Transverse colon (tissue), 4 donors: ENCODE measurements at places on chromosomes 4 and X. TPM values are rescaled to one million over a fixed set of nuclear protein-coding genes. Genes with fewer than 3 reads are reported as not detected.
A peak's percentile ranks its signal among the peaks of the same experiment; 100 is the strongest.

DNA sequence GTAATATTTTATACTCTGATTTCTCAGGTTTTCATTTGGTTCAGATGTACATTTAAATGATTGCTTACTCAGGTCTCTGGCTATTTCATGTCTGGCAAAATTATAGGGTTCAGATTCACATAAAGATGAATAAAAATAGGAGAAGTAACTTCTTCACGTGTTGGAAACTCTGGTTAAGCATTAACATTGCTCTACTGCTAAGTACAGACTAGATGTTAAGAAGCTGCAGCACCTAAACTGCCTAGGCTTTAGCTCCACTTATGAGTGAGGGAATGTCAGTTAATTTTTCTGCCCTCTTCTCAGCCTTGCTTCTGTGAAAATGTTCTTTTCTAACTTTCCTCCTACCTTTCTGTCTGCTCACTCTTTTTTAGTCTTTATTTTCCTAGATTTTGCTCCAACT is 361.2 kb downstream of the ARAP2 start:
- DNase-seq, result no peak

DNA sequence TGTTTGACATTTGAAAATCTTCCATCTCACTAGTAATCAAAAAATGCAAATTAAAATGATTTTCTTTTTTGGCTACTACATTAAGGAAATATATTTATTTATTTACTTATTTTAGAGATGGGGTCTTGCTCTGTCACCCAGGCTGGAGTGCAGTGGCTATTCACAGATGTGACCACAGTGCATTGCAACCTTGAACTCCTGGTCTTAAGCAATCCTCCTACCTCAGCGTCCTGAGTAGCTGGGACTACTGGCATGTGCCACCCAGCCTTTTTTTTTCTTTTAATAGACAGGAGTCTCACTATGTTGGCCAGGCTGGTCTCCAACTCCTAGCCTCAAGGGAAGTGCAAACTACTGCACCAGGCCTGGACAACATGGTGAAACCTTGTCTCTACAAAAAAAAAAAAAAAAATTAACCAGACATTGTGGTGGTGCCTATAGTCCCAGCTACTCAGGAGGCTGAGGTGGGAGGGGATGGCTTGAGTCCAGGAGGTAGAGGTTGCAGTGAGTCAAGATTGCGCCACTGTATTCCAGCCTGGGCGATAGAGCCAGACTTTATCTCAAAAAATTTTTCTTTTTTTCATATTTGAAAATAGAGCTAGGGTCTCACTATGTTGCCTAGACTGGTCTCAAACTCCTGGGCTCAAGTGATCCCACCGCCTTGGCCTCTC is 4.4 kb upstream of the SMIM14 start:
- no peak for DNase-seq

DNA sequence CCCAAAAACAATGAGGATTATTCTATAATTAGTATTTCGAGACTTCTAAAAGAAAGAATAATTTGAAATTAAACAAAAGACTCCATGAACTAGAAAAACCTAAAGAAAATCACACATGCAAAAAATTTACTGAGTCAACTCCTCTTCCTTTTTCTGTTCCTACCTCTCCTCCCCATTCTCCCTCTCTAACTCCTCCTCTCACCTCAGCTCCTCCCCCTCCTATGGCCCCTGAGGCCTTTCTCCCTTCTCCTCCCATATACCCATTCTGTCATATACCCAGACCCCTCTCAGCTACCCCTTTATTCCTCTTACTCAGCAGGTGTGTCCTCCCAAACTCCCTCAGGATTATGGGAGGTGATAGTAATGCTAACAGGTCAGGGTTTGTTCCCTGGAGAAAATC is 57.4 kb downstream of the SERTM2 start:
- DNase-seq, result no peak

Gene MAGEA12
- not detected for total RNA-seq

Gene MAGIX
- 28.8 TPM for total RNA-seq

DNA sequence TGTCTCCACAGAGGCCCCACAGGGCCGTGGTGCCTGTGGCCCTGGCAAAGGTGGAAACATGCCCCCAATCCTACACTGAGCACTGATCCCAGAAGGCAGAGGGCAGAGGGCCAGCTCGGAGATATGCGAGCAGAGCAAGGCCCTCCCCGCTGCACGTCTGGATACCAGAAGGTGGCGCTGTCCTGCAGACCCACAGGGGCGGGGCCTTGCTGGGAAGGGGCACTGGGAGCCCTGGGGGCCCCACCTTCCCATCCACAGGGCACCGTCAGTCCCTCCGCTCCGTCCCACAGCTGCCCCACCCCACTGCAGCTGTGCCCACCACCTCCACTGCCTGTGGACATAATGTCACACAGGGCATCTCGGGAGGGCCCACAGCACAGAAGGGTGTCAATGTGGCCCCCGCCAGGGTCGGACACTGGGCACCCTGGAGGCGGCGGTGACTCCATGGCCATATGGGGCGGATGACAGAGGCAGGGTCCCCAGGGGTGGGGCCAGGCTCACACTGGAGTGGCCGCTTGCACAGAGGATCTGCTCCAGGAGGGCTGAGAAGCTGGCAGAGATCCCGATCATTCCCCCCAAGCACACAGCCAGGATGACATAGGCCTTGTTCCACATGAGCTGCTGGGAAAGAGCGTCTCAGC is 4.8 kb downstream of the SLC49A3 start:
- DNase-seq, result peak; percentile 80

DNA sequence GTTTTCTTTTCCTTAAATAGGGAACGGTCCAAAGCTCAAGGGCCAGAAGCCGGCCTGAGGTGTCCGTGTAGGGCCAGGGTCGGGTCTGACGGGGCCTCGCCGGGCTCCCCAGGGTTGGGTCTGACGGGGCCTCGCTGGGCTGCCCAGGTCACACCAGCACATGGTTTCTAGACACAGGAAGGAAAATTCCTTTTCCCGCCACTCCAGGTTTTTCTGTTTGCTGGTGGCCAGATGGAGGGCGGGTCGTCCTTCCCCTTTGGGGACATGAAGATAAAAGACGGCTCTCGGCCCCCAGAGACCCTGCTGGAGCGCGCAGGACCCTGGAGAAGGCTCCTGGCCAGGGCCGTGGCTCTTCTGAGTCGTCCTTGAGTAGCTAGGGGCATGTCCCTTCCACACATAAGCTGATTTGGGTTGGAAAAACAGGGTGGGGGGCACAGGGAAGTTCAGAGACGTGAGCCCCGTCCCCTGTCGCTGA is 35.1 kb downstream of the PIGG start:
- DNase-seq, result no peak
